D721Med (cell line): ENCODE measurements at places on chromosomes 11 and 22.
A peak's percentile ranks its signal among the peaks of the same experiment; 100 is the strongest.

DNA sequence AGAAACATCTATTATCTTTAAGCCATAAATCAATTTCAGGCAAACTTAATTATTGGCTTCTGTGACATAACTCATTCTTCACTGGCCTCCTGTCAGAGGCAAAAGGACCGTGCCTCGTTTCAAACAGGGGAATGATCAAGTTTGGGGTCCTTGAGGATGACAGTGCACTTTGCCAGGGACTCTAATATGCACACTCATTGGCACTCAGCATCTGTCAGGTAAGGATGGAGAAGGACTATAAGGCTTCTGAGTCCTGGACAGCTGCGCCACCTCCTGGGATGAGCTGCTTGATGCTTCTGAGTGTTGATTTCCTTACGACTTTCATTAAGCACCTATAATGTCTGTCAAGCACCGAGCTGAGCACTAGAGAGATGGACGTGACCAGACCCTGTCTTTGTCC, 20.2 kb downstream of the BPIFC start:
- no peak for DNase-seq

- no peak for DNase-seq
Measured at GRCh38 chr22:30566125-30566524, 8.3 kb downstream of the GAL3ST1 start.

DNA sequence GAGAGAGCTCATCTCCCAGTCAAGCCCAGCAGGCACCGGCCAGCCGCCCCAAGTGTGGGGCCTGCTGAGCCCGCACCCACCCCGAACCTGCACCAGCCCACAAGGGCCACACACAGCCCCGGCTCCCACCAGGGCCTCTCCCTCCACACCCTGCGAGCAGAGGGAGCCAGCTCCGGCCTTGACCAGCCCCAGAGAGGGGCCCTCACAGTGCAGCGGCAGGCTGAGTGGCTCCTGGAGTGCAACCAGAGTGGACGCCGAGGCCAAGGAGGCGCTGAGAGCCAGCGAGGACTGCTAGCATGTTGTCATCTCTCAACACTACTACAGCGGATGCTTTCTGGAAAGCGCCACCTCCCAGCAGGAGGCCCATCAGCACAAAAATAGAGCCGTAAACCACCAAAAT, 10.9 kb downstream of the DEFB108B start:
- DNase-seq, result no peak

DNA sequence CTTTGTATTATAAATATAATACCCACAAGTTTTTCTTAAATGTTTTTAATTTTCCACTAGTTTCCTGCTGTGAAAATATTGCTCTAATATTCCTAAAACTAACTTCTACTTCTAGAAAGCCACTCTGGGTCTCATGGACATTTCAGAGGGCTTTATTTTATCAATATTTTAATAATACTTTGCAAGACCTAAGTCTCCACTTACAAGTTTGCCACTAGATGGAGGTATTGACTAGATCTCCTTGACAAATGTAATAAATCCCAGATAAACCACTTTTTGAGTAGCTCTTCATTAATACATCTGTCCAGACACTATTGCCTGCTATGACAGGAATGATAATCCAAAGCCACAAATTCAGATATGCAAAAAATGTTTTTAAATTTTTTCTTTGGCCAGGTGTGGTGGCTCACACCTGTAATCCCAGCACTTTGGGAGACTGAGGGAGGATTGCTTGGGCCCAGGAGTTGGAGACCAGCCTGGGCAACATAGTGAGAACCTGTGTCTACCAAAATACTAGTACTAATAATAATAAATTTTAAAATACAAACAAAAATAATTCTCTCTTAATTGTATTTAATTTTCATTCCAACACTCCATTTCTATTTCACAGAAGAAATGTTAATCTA, 3.5 kb upstream of the ACAT1 start:
- peak; percentile 34 for DNase-seq

- DNase-seq, result no peak
Measured at GRCh38 chr22:43858156-43858895, 4.0 kb downstream of the SULT4A1 start.

GRCh38 chr11:75911459-75911858, 96.4 kb downstream of the UVRAG start:
- DNase-seq, result no peak

DNA sequence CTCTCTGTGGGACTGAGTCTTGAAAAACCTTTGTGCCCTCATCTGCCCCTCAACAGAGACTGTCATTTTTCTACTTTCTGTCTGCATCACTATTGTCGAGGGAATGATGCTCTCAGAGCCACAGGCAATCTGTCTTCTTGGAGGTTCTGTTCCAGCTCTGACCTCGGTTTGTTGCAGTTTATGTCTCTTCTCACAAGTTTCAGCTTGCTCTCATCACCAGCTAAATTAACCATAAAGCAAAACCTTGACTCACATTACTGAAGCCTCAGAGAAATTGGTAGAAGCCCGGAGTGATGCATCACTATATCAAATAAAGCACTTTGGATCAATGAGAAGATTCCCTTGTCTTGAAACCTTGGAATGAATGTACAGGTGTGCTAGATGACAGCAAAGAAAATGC, 60.6 kb upstream of the BLID start:
- DNase-seq, result no peak
